Esophagus mucosa (tissue), 1 donor: ENCODE measurements at places on chromosomes 16 and 17. TPM values are rescaled to one million over a fixed set of nuclear protein-coding genes. Genes with fewer than 3 reads are reported as not detected.

DNA sequence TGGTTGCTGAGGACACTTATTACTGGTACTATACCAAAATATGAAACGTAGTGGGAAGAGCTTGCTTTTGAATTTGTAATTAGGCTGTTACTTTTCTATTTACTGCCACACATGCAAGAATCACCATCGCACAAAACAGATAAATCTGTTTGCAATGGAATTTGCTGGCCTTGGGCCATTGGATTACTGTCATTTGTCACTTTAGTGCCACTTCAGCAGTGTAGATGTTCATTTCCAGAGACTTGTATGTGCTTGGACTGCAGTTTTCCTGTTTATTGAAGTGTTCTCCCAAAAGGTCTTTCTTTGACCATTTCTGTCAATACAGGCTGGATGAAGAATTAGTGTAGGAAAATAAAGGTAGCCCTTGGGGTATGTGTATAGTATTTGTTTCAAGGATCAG, 4.5 kb downstream of the USP10 start:
- no peak for ATAC-seq

DNA sequence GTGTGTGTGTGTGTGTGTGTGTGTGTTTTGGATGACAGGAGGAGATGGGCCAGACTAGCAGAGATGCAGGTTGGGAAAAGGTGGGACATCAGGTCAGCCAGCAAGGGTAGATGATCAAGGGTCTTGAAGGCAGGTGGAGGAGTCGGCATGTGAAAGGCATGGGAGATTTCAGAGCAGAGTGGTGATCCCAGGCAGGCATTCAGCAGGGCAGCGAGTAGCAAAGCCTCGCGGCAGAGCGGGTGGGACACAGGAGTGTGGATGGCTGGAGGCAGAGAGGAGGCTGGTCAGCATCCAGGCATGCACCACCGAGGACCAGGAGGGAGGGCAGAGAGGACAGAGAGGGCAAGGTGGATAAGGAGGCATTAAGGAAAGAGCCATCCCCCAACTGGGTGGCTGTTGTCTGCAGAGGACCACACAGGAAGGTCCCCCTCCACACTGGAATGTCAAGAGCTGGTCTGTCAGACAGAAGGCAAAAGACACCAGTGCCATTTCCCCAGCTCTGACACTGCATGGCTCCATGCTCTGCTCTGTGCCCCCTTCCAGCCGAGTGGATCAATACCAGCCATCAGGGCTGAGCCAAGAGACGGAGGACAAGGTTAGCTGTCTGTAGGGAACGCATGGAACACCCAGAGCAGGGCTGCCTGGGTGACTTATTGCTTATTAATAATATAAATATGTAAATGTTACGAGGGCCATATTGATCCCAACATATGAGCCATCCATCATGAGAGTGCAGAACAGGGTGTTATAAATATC, 74.8 kb upstream of the RPL38 start:
- ATAC-seq: no peak

DNA sequence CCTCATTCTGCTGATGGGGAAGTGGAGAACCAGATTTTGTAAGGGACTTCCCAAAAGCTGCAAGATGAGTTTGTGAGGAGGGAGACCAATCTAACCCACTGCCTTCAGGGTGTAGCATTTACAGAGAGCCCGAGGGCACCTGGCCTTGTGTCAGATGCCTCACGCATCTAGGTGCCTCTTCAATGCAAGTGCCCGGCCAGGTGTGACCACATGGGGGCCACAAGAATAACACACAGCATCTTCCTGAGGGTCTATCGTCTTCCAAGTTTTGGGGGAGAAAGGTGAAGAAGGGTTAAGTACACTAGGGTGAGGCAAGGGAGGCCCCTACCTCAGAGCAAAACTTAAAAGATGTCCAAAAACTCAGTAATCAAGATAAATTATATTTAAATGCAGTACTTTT, 401.7 kb upstream of the CDH5 start:
- no peak for ATAC-seq

GRCh38 chr17:64491034-64491860, 5.6 kb downstream of the POLG2 start:
- peak; percentile 62 for ATAC-seq

GRCh38 chr17:61073131-61073530, 326.5 kb upstream of the TBX2 start:
- ATAC-seq: no peak

DNA sequence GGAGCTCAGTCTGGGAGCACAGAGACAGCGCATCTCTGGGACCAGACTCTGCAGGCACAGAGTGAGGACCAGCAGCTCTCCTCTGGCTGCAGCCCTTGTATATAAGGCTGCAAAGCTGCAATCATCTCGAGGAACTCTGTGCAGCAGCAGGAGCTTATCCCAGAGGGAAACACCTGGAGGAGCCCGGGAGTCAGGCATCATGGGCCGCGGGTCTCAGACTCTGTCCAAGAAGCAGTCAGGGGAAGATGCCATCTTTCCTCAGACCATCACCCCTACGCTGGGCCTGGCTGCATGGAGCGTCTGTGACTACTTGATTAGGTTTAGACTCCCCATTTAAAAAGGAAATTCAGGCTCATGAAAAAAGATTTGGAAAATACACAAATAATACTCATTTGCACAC, 122.0 kb downstream of the IRF8 start:
- no peak for ATAC-seq

DNA sequence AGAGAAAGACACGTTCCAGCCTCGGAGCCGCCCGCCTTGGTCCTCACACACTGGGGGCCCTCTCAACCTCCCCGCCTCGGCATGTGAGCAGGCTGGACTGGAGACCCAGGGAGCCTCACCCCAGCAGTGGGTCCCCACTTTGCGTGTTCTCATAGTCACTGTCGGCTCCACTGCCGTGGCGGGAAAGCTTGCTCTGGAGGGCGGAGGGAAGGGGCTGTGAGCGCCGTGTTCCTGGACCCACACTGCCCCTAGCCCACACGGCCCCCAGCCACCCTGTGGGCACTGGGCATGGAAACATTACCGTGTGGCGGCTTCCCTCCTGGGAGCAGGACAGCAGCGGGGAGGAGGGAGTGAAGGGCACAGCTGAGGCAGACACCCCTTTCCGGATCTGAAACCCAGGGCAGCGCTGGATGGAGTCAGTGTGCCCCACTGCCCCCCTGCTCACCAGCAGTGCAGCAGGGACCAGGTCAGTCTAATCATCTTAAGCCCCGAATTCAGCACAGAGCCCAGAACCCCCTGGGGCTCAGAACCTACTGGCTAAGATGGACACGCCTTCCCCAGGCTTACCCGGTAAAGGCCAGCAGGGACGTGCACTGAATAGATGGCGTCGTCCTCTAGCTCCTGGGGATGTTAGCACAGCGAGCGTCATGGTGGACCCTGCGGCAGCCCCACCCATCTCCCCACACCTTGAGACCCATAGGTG, 7.2 kb downstream of the TP53I13 start:
- ATAC-seq: no peak

Gene TNFRSF17
- total RNA-seq: 0.24 TPM

Gene CLDN6
- total RNA-seq: not detected
